Stimulated activated CD4-positive, alpha-beta T cell treated with anti-CD3 and anti-CD28 coated beads, TNF-alpha, amount 100 ng/mL, for 4 hours (primary cell): ENCODE measurements at places on chromosomes 5 and 9.

GRCh38 chr5:124504081-124504916, 242.1 kb downstream of the ZNF608 start:
- no peak for DNase-seq

- no peak for DNase-seq
Observed at GRCh38 chr9:673264-673965, 168.1 kb upstream of the DMRT1 start.

- no peak for DNase-seq
Observed at GRCh38 chr5:54832858-54833257, 152.5 kb downstream of the ESM1 start.

- DNase-seq = no peak
Observed at GRCh38 chr5:85605381-85605780, 1012.4 kb upstream of the COX7C start.

DNA sequence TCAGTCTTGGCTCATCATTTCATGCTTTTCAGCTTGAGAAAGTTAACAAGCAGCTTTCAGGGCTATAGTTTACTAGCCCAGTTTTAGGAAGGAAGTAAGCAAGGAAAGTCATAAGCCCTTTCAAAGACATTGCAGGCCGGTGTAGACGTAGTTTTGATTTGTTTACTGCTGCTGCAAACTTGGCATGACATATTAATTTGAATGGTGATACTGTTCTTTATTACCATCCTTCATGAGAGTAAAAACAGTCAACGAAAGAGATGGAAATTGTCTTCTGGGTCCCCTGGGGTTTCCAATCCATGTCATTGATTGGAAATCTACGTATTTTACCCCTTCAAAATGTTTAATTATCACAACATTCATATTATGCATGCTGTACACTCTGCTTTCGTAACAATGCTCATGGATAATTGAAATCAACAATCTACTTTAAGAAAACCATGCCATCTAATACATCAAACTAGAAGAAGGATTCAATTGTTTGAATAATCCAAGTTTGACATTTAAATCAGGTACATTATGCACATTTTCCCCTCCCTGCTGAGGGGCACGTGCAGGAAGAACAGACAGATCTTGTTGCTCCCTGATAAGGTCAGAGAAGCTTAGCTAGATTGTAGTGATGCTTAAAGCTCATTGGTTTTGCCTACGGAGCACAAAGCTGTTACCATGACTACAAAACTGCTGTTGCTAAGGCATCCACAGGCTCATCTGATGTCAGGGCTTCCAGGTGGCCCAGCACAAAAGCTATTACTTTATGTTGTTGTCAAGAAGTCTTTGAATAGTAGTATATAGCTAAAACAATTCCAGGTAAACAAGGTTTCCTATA, 139.9 kb upstream of the PRLR start:
- DNase-seq = no peak

- no peak for DNase-seq
Observed at GRCh38 chr5:172909931-172910502, 49.2 kb upstream of the RPL26L1 start.

- DNase-seq = no peak
Observed at GRCh38 chr5:97062046-97062445, 80.4 kb downstream of the LIX1 start.

- DNase-seq = no peak
Observed at GRCh38 chr9:115972362-115972761, 181.2 kb upstream of the PAPPA start.

- DNase-seq = no peak
Observed at GRCh38 chr5:96816991-96817390, 9.2 kb upstream of the ERAP1 start.

GRCh38 chr9:38039090-38039906, 29.7 kb downstream of the SHB start:
- no peak for DNase-seq

DNA sequence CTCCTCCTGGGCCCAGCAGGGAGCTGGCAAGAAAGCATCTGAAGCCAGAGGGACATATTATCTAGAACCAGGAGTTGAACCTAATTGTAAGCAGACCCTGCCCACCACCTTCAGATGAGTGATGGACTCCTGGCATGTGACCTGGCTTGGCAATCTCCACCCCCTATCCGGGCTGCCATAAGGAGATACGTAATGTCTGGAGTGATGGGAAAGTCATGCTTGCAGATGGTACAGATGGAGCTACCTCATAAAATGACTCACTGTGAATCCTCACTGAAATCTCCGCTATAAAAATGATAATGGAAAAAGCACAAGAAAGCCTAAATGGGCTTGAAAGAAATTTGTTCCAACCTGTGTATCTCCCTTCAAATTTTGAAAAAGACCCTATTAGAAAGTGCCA, 157.5 kb downstream of the DMRT2 start:
- no peak for DNase-seq

GRCh38 chr5:97979740-97980139, 793.7 kb upstream of the RGMB start:
- no peak for DNase-seq

DNA sequence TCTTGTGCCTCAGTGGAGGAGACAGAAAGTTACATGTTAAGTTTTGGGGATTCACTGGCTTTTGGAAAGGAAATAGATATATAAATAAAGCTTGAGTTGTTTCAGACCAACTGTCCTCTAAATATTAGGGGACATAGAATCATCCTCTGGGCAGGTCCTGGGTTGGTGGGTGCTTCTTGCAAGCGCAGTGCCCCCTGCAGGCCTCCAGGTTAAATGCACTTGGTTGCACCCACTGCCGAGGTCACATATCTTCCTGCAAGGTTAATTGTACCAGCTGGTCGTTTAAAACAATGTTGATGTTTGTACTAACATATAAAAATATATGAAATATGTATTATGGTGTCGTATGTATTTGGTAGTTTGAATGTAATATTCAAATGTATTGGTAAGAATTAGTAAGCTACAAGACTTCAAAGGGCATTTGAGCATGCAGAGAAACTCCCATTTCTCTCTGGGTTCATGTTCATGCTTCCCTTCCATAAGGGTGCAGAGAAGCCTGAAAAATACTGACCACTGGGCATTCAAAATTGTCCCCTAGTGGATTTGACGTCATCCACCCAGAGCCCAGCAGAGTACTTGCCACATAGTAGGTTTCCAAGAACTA, 87.0 kb downstream of the ZNF618 start:
- no peak for DNase-seq

- DNase-seq = no peak
Observed at GRCh38 chr9:85514256-85514655, 227.5 kb downstream of the AGTPBP1 start.

GRCh38 chr5:157860898-157861890, 2.2 kb upstream of the CLINT1 start:
- no peak for DNase-seq

- DNase-seq = no peak
Observed at GRCh38 chr5:93572608-93573353, 8.2 kb downstream of the NR2F1-AS1 start.

DNA sequence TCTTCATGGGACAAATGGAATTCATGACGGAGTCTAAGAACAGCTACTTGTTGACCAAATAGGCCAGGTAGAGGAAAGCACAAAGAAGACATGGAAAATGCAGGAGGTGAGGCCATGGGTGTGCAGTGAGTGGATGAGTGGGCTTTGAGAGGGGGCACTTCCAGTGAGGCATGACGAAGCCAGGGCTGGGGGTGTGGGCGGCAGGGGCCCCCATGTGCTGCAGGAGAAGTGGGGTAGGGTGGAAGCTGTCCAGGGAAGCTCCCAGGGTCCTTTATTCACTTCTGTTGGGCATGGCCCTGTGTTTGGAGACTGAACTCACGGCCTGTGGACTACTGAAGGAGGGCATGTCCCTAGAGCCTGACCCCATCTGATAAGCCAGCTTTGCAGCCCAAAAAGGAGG, 127.6 kb upstream of the SLC25A48 start:
- DNase-seq = no peak
